ENCODE measurements at places on chromosomes 7 and 10. TPM values are rescaled to one million over a fixed set of nuclear protein-coding genes. Genes with fewer than 3 reads are reported as not detected.

DNA sequence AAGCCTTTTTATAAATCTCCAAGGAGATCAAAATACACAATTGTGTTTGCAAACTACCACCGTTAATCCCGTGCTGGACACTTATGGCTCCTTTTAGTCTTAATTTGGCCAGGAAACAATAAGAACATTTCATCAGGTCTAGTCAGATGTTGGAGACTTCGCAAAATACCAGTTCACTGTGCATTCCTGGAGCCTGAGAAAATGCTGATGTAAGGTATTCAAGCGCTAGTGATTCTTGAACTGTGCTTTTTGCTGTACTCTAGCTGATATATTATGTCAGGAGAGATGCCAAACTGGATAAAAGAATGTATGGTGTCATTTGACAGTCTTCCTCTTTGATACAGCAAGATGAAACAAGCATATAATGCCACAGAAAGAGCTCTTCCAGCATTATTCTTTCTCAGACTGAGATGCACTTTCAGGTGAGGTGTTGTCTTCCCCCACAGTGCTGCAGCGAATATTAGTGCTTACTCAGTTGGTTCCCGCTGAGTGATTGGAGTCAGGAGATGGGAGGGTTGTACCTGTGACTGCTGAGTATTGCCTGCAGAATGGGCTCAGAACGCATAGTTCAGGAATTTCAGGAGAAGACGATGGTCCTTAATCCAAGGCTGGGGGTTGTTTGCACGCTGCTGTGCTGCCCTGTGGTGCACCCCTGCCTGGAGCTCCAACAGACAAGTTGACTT, 59.2 kb downstream of the OGDH start:
- DNase-seq = no peak

DNA sequence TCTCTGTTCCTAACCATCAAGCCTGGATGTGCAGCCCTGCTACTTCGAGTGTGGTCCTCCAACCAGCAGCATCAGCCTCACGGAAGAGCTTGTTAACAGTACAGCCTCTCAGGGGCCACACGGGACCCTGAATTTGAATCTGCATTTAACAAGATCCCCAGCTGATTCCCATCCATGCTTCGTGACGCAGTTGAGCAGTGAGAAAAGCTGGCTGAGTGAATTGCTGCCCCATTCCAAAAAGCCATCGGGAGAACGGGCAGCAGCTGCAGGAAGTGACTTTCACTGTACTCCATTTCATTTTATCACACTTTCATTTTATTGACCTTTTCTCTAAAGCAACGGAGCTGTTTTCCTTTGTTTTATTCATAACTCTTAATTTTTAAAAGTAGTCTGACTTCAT, 22.5 kb downstream of the FAM171A1 start:
- DNase-seq = no peak

DNA sequence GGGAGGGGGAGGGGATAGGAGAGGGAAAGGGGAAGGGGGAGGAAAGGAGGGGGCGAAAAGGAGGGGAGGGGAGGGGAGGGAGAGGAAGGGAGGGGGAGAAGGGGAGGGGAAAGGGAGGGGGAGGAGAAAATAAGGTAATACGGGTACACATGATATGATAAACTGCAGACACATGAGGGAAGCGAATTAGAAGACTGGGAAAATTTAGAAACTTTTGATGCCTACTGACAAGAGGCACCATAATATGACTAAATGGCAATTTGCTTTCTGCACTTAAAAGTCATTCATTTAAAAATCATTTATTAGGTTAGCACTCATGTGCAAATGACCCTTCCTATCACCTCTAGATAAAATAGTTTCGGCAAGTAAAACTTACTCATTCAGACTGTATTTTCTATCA, 73.6 kb downstream of the ARHGAP12 start:
- DNase-seq = no peak

DNA sequence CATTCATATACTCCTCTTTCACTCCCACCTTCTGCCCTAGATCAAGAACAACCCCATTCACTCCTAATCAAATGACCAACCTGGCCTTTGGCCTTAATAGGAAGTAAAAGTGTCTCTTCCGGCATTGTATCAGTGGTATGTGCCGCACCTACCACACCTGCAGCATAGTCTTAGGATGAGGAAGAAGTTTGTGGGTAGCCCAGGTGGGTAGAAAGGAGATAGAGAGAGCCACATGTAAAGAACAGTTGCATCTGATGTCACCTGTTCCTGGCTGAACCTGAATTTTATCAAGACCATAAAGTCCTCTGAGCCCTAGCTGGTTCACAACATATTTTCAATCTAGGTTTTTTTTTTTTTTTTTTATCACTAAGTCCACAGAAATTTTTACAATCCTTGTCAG, 55.5 kb upstream of the PTPN12 start:
- no peak for DNase-seq

- no peak for DNase-seq
These were observed 41.9 kb downstream of the ADAMTS14 start for GRCh38 chr10:70714245-70714644.

The VWA2 gene
- not detected for total RNA-seq

DNA sequence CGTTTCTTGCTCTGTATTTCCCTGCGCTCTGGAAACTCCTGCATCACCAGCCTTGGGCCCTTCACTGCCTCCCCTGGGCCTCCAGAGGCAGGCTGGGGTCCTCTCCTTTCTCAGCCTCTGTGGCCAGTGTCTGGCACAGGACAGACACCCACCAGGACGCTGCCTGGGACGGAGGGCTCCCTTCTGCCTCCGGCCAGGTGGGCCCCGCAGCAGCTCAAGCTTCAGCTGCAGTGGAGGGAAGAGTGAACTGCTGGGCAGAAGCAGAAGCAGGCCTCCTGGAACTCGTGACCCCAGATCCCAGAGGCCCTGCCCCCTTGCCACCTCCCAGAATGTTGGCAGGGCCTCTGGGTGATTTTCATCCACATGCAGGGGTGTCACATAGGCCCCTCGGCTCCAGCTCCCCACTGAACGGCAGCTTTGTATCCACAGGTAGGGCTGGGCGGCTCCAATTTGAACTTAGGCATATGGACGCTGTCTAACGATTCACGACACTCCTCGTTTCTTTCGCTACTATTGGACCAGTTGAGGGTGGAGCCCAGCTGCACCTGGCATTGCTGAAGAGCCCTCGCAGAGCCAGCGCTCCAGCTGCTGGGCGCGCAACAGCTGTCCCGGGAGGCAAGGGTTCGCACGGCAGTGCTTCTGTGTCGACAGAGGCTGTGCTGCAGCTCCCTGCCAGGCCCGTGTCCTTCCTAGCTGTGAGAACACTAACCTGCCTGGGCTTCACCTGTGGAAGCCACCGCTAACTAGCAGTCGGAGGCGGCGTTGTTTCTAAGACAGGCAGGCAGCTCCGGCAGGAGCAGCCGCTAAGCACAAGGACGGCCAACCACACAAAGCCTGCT, 18.4 kb upstream of the GPR146 start:
- no peak for DNase-seq

The OGA gene
- total RNA-seq = 45.3 TPM

DNA sequence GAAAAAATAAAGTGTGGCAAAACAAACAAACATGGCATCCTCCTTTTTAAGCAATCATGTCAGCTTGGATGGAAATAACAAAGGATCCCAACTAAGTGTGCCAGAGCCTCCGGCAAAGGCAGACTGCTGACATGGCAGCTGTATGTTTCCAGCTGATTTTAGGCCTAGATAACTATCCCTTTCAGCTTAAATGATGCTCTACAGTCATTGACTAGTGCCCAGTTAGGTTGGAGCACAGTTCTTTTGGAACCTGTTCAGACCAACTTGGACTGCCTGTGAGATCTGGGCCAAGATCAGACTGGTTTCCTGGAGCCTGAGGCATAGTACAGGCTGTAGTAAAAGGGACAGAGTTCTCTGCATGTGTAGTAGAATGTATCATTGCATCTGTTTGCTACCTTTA, 128.7 kb downstream of the DYNC1I1 start:
- no peak for DNase-seq

The PON3 gene
- not detected for total RNA-seq

DNA sequence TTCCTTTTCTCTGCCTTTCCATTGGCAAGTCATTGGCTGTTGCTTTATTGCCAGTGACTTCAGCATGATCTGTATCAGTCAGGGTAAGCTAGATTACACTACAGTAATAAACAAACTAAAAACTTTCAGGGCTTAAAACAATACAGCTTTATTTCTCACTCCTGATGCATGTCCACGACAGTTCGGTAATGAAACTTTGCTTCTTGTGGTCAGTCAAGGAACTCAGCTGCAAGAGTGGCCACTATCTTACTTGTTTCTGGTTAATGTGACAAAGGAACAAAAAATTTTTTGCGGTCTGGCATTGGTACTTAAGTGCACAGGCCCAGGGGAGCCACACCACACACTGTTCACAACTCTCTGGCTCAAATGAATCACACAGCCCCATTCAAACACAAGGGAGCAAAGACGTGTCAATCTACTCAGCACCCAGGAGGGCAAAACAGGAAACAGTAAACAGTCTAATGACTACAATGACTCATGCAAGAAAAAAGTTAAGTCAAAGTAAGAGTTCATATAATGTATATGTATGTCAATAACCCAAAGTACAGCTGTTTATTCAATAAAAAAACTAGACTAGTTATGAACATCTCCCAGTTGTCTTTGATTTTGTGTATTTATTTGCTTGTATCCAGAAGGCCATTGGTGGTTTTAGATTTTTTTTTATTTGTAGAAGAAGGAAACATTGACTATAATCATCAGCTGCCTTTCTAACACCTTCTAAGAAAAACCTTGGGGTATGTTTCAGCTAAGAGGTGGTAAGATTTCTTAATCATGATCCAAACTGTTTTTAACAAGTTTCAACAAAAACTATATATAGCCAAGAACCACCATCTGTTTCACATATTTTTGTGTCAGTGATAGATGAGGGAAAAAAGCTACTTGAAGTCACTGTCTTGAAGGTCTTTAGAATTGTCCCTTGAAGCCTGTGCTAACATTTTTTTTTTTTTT, 134.4 kb upstream of the FAM3C start:
- DNase-seq = peak; percentile 99

- DNase-seq = no peak
These were observed 201.7 kb upstream of the PLXNA4 start for GRCh38 chr7:132777956-132778355.

The GHRHR gene
- total RNA-seq = not detected

- DNase-seq = no peak
These were observed 18.0 kb downstream of the ZNF746 start for GRCh38 chr7:149479568-149479967.

DNA sequence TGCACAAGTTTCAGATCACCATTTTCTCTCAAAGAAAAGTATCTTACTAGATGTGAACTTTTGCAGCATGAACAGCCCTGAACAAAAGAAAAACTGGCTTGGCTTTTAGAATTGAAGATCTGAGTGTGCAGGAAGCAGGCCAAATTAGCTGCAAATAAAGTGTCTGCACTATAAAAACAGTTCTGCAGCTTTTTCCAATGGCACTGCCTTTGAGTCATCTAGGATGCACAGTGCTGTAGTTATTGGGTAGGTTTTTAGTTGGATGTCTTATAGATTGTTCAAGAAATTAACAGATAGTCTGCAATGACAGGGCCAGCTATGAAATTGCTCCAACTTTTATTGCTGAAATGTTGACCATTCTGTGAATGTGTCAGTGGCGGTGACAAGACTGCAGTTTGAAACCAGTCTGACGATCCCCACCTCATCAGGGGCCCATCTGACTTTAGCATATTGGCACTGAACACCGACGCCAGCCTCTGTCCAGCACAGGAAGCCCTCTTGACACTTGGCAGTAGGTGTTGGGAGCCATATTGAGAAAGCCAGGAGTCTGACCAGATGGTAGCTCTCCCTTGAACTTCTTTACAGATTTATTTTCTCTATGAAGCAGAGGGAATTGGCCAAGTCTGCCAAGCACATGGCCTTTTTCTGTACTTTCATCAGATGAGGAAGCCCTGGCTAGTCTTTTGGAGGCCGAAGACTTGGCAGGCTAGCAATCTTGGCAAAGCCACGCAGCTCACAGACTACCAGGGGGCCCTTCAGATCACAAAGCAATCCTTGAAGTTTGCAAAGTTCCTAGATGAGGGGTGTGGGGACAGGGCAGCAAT, 490.6 kb downstream of the NEBL start:
- no peak for DNase-seq

DNA sequence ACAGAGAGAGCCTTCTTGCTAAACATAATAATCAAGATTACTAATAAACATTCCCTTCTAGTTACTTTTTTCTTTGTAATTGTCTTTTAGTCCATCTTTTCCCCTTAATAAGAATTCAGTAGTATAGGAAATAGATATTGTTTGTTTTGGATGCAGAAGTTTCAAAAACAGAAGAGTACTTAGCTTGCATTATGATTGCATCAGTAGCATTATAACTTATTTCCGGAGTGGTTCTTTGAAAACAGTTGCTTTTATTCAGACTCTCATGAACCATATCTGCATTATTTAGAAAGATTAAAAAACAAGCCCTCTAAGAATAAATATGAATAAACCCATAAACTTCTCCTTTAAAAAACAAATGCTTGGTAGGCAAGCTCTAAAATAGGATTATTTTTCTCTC, 34.0 kb upstream of the DKK1 start:
- no peak for DNase-seq

DNA sequence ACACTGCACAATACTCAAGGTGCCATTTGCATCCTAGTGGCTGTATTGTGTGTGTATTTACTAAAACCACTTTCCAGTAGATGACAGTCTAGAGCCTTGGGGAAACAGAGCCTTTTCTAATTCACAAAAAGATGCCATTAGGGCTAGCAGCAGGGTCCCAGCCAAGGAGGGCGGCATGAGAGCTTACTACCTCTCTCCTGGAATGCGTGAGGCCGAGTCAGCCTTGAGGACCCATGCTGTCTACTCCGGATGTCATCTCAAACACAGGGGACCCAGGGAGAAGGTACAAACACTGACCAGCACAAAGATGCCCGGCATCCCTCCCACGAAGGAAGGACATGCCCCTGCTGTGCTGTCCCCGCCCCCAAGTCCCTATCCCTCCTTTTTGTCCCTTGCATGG, 65.5 kb downstream of the CYCS start:
- no peak for DNase-seq

The LMOD2 gene
- total RNA-seq = not detected

- DNase-seq = no peak
These were observed 49.8 kb upstream of the FGFR2 start for GRCh38 chr10:121648059-121648458.

The TACR2 gene
- total RNA-seq = not detected

The FRAT1 gene
- 1.6 TPM for total RNA-seq

- no peak for DNase-seq
These were observed 56.7 kb upstream of the SEPHS1 start for GRCh38 chr10:13404791-13405190.

GRCh38 chr10:118870467-118871243, 115.9 kb upstream of the CACUL1 start:
- peak; percentile 90 for DNase-seq

DNA sequence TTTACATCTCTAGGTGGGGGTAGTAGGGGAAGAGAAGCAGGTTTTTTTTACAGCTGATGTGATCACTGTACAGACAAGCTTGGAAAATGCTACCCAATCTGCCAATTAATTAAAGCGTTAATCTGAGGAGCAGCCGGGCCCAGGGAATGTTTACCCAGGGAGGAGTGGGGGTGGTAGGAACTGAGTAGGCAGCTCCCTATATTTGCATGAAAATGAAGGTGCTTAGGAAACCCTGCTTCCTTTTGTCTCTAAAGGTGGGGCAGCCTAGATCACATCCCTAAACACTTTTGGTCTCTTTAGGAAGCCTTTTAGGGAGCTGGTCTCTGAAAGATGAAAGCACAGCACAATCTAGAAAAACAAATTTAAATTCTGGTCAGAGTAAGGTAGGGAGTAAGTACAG, 53.0 kb upstream of the NFKB2 start:
- no peak for DNase-seq
